ENCODE measurements at places on chromosomes 2 and 18.

- no peak for DNase-seq
These were observed 48.6 kb upstream of the FSIP2 start for GRCh38 chr2:185689906-185690539.

GRCh38 chr2:147560810-147561535, 283.9 kb upstream of the ACVR2A start:
- no peak for DNase-seq

DNA sequence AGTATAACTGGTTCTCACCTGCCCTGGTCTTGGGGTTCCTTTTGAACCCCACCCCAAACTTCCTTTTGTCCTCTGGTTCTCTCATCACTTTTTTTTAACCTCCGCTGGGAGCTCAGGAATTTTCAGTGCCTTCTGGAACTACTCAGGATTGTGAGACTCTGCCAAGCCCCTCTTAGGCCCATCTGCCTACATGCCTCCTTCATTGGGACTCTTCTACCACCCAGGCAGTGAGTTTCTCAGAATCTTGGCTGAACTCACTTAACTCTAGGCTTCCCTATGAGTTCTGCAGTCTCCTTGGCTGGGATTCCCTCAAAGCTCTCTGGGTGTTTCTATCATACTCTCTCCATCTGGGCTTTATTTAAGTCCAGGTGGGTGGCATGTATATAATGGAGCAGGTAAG, 86.3 kb downstream of the MDH1 start:
- no peak for DNase-seq

- DNase-seq = no peak
These were observed 49.5 kb upstream of the TMEM87B start for GRCh38 chr2:112005406-112006075.

- DNase-seq = no peak
These were observed 9.6 kb upstream of the ITPRIPL1 start for GRCh38 chr2:96315400-96316071.

GRCh38 chr2:44731505-44731904, 210.0 kb upstream of the SIX3 start:
- DNase-seq = no peak

GRCh38 chr2:7930800-7931635, 750.8 kb upstream of the ID2 start:
- DNase-seq = no peak

DNA sequence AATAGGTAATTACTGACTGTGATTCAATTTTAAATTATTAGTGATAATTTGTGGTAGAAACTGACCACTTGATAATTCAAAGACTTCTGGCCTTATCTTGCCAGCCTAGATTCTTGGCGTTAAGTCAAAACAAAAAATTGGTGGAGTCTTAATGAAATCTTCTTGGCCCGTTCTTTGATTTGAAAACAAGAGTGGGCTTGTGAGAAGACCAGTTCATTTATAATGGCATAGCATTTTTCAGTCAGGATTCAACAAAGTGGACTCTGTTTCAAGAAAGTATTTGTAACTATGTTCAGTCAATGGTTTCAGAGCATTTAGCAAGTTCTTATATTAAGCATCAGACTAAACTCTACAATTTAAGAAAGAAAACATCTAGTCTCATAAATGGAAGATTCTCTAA, 26.0 kb downstream of the ITGA4 start:
- no peak for DNase-seq

DNA sequence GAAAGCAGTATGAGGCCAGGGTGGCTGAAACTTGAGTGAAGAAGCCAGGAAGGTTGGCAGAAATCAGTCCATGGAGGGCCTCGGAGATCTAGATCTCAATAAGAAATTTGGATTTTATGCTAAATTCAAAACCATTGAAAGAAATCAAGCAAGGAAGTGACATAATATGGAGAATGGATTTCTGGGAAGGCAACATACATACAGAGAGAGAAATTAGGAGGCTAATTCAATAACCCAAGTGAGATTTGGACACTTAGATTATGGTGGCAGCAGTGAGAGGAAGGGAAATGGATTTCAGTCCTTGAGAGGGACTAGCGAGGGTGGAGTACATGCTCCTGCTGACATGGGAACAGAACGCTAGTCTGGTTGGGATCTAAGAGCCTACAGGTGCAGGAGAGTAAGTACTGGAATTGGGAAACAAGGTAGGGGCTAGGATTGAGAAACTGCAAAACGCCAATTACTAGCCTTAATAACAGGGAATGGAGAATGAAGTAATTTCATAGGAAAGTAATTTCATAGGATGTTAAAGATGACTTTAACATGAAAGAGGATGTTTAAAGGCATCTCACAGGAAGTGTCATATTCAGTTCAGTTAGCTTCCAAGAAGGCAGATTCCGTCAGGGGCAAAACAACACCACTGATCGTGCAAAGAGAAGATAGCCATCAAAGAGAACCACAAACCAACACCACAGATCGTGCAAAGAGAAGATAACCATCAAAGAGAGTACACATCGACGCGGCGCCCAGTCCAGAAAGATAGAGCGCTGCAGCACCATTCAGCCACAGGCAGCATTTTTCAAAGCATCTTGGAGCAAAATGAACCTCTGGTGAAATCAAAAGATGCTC, 27.2 kb downstream of the CDKL4 start:
- DNase-seq = no peak

DNA sequence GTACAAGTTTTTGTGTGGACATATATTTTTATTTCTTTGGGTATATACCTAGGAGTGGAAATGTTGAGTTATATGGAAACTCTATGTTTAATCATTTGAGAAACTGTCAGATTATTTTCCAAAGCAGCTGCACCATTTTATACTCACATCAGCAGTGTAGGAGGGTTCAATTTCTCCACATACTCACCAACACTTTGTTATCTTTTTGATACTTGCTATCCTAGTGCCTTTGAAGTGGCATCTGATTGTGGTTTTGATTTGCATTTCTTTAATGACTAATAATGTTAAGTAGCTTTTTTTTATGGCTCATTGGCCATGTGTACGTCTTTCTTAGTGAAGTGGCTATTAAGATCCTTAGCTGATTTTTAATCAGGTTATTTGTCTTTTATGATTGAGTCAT, 64.7 kb upstream of the SLC8A1 start:
- no peak for DNase-seq

- DNase-seq = peak; percentile 25
These were observed 68.6 kb downstream of the ZAP70 start for GRCh38 chr2:97781981-97782380.

DNA sequence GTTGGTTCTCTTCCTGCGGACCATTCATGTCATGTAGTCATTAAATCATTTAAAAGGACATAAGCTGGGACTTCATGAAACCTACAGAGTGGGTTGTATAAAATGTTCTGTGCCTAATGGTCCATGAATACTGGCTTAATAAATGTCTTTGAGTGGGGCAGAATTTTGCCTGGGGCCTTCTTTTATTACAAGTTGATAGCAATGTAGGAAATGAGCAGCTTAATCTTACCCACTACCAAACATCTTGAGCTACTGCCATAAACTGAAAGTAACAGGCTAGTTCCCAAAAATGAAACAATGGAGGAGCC, 130.9 kb downstream of the TMEM17 start:
- DNase-seq = no peak

- no peak for DNase-seq
These were observed 52.9 kb upstream of the NCOA1 start for GRCh38 chr2:24438106-24438505.

DNA sequence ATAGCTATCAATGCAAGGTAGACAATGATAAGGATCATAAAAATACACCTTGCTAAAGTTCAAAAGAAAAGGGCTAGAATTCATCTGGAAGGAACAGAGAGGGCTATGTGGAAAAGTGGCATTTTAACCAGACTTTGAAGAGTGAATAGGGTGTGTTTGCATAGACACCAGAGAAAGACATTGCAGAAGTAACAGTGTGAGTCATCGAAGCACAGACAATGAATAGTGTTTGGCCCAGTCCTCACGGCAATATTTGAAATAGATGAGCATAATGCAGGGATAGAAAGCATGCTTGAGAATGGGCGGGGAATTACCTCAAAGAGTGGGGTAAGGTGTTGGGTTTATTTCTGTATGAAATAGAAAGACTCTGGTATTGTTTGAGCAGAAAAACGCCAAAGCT, 24.2 kb downstream of the MYT1L start:
- DNase-seq = no peak

- DNase-seq = no peak
These were observed 1.7 kb upstream of the ESCO1 start for GRCh38 chr18:21602299-21602587.

DNA sequence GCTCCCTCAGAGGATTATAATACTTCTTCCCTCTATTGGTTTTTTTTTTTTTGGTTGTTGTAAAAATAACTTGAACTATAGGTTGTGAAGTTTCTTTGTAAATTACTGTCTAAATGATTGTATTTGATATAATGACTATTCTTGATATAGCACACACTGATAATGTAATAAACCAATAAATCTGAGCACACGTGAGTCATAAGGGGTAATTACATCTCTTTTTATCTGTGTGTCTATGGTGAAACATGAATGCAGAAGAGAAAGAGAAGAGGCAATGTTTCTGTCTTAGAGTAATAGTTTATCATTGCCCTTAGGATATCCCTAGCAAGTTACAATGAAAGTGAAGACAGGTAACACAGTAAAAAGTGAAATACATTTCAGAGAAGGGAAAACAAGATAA, 64.1 kb upstream of the RAPGEF4 start:
- DNase-seq = no peak

DNA sequence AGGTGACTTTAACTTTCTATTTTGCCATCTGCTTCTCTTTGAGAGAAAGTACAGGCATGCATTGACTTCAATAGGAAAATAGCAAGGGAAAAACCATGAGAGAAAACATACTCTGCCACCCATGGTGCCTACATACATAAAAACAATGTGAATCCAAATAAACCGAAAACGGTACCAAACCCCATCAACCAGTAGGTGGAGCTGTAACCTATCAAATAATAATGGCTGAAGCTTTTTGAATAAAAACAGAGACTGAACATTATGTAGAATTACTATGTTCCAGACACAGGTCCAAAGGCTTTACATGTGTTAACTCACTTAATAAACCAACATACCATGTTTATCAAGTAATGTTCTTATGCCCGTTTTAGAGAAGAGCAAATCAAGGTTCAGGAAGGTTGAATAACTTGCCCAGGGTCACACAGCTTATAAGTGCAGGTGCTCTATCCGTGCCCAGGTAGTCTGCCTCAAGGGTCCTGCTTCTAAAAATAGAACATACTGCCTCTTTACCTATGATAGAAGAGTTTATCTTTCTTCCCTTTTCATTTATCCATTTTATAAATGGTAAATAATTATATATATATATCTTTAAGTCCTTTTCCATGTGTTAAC, 293.9 kb upstream of the SYT4 start:
- peak; percentile 54 for DNase-seq

GRCh38 chr2:184541591-184541990, 56.7 kb upstream of the ZNF804A start:
- no peak for DNase-seq

DNA sequence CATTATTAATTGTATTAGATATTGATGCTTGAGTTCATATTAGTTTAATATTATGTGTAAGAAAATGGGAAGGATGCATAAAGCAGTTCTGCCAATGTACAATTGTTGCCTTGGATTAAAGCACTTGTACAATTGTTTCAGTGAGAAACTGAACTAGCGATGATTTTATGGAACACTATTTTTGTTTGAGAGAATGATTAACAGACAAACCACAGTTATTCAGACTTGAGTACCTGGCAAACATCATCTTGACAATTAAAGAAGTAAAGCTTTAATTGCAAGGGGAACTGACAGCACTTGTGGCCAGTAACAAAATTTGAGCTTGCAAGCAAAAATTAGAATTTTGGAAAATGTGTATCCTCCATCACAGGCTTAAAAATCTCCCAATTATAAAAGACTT, 214.3 kb downstream of the RIT2 start:
- no peak for DNase-seq

- no peak for DNase-seq
These were observed 39.7 kb downstream of the COLEC12 start for GRCh38 chr18:460791-461190.

GRCh38 chr2:201484805-201485204, 33.3 kb downstream of the STRADB start:
- no peak for DNase-seq

GRCh38 chr2:150484461-150485021, 2.9 kb downstream of the RND3 start:
- DNase-seq = no peak

Measured in NCI-H774 (cell line).